ENCODE measurements at places on chromosomes 2 and 18.
A peak's percentile ranks its signal among the peaks of the same experiment; 100 is the strongest.

DNA sequence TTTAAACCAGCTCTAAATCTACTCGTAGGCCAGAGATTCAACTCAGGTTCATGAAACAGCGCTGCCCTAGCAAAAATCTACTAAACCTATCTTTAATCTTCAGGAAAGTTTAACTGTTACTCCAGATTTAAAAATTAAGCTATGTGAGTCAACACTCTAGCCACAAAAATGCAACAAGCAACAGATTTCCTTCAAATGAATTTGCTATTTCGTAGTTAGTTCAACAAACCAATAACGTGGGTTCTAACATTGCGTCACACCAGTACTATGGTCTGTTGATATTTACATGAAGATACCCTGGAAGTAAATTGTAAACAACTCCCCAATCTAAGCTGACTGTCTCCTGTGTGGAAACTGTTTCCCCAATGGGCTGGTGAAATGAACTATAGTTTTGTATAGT, 71.2 kb downstream of the FIGN start:
- DNase-seq = peak; percentile 93

DNA sequence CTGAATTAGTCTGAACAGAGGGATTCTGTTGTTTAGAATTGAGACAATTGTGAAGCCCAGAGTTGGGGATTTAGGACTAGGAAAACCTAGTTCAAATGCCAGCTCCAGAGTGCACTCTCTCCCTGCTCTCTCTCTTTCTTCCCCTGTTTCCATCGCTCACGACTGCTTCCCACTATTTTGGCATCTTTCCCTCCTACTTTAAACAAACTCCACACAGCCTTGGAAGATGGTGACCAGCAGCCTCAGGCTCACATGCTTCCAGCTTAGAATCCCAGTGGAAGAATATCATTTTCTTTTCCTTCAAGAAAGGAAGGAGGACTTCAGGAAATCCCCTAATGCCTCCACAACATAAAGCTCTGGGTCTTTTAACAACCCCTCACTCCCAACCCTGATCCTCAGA, 6.1 kb upstream of the DNMT3A start:
- DNase-seq = peak; percentile 41

- no peak for DNase-seq
Measured at GRCh38 chr2:230901006-230901405, 24.0 kb downstream of the GPR55 start.

- peak; percentile 72 for DNase-seq
Measured at GRCh38 chr18:55477860-55478581, 110.0 kb downstream of the TCF4 start.

DNA sequence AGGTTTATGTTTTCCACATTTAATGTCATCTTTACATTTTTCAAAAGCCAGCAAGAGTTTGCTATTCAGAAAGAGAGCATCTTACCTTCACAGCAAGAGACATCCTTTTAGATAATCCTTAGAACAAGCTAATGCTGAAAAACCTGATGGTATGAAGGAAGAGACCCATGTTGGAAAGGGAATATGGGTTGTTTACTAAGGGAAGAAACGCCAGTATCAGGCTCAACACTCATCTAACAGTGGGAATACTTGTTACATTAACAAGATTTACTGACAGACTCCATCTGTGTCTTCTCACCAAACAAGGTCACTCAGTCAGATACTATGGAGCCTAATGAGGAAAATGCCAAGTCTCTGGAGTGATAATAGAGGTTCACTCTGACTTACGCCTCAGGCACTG, 1474.1 kb upstream of the SLC39A10 start:
- DNase-seq = no peak

GRCh38 chr18:493986-494983, 6.2 kb downstream of the COLEC12 start:
- peak; percentile 81 for DNase-seq

- DNase-seq = peak; percentile 72
Measured at GRCh38 chr2:61460163-61460562, 10.7 kb downstream of the USP34 start.
